ENCODE measurements at places on chromosomes 2 and 18.

DNA sequence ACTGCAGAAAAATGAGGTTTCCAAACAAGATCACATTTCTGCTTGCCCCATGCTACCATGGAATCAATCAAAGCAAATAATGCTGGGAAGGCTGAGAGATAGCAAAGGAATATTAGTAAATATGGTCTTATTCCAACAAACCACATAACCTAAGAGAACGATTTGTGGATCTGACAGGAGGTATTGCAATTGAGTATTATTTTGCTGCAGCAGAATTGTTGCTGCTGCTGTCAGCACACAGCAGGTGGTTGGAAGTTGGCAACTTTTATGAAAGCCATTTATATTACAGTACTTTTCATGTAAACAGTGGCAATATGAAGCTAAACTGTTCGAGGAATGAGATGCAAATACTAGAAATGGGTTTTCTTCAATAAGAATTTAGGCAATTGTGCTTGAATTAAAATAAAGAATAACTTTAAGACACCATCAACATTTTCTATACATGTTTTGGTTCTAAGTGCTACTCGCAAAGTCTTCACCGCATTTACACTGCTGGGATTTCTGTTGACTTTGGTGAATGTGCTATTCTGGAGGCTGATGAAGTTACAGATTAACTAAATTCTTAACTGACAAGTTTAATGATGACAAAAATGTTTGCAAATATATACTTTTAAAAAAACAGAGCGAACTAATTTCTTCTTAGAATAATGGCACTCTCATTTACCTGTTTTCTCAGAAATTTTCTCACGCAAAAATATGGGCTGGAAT is 1285.7 kb downstream of the CNTNAP5 start:
- DNase-seq, result no peak

DNA sequence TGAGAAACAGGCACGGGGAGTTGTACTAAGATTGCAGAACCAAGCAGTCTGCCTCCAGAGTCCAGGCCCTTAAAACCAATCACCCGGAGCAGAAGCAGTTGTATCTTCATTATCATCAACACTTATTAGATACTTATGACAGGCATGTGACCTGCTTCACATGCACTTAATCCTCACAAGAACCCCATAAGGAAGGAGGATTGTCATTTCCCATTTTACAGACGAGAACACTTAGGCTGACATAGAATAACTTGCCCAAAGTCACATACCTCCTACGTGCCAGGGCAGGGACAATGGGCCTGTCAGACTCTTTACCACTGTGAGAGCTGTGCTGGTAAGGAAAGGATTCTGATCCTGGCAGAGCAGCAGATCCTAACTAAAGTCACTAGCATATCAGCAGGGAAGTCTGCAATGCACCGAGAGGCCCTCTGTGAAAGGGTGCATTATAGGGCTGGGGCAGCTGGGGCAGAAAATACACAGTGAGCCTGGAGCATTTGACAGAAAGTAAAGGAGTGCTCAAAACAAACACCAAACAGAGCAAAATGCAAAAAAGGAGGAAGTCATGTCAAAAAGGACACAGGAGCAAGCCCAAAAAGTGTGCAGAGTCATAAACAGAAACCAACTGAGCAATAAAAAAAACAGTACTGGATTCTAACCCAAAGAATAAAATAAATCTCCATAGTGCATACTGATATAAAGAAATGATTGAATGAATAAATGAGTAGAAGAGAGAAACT is 55.9 kb upstream of the SP3 start:
- no peak for DNase-seq

DNA sequence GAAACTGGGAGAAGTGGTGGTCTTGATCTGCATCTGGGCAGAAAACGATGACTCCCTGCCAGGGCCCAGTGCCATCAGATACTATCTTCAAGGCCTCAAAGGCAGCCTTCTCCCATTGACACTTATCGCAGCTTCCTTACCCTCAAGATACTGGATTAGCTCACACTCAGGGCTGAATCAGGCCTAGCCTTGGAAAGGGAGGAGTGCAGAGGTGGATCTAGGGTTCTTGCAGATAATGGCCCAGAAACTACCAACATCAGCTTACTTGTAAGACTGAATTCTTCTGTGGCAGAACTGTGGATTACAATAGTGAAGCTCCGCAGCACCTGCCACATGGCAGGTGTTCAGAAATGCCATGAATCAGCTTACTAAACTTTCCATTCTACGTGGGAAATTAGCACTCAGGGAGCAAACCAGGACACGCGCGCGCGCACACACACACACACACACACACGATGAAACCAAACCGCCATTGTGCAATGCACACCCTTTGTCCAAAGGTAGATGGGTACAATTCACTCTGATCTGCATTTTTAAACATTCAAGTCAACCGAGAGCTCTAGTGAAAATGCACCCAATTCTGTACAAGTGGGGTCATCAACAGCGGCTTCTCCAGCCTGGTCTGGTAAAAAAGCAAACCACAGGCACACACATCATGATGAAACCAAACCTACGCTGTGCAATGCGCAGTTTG is 26.3 kb upstream of the TMEM182 start:
- peak; percentile 7 for DNase-seq

DNA sequence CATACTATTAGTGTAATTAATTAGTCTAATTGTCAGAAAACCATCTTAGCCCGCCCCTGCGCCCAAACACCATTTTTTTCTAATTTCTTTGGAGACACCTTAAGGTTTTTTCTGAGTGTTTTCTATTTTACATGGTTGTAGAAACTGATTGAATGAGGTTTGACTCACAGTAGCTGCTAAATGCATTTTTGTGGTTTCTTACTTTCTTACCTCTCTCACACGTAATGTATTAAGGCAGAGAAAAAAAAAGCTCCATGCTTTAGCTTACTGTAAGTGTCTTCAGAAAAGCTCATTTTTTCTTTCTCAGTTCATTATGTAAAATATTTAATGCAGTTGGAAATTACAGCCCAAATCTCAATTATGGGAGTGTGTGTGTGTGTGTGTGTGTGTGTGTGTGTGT is 548.5 kb upstream of the LRRTM4 start:
- DNase-seq, result no peak
